ENCODE measurements at places on chromosomes 1 and 21. TPM values are rescaled to one million over a fixed set of nuclear protein-coding genes. Genes with fewer than 3 reads are reported as not detected.

DNA sequence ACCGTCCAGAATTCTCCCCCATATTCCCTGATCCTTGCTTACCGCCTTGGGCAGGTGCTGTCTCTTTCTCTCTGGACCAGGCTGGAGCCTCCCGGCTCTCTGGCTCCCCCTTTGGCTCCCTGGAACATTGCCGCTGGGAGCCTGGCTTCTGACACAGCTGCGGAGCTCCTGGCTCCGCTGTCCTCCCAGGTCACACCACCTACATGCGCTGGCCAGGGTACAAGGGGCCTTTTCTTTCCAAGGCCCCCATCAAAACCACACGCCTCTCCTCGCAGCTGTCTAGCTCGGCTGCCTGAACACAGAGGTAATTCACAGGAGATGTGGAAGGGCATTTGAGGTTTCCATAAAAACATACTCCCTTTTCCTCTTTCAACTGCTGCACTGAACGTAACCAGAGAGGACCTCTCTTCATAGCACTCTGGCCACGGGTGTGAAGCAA is 7.5 kb upstream of the ZNF648 start:
- no peaks in the 10 kb centered on the region for H3K4me1 ChIP-seq
- H3K27me3 ChIP-seq = no peaks in the 10 kb centered on the region
- DNase-seq = peak; percentile 70
- no peaks in the 10 kb centered on the region for H3K36me3 ChIP-seq
- H3K4me3 ChIP-seq = no peak overlapping the region

GRCh38 chr1:81877940-81878339 is 77.2 kb downstream of the ADGRL2 start:
- DNase-seq = no peak
- no peak overlapping the region for H3K27ac ChIP-seq
- no peak overlapping the region for H3K4me3 ChIP-seq

DNA sequence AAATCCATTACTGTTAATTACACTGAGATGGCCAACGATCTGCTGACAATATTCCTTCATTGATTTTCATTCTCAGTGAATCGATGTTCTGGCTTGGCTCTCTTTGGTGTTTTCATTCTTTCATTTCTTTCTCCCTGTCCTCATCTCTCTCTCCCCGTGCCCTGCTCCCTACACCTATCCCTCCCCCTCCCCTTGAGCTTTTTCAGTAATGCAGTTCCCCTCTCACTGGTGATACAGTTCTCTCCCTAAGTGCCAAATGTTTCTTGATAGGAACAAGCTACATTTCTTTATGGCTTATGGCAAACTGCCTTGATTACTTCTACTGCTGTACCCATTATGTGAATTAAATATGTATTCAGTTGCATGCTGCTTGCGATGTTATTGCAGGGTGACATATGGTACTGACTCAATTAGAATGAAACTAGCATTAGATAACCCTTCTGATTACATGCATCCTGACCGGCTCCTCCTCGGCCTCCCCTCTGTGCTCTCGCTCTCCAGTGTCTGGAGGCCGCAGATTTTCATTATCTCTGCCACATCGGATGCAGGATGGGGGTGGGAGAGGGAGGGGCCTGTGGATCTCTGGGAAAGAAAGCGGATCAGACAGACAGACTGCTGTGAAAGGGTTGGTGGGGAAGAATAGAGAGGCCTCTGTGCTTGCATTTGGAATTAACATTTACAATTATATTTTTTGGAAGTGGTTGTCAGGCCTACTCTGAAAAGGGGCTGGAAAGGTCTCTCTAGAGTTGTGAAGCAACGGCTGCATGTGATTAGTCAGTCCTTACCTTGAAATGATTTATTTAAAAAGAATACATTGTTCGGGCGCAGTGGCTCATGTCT is 130.9 kb downstream of the PBX1 start:
- no peak overlapping the region for H3K4me3 ChIP-seq
- no peak overlapping the region for H3K27ac ChIP-seq
- no peak for DNase-seq

- no peaks in the 10 kb centered on the region for H3K27me3 ChIP-seq
- H3K36me3 ChIP-seq = no peaks in the 10 kb centered on the region
- H3K4me3 ChIP-seq = peak overlapping the region; percentile 87
- H3K27ac ChIP-seq = peak overlapping the region; percentile 95
- H3K4me1 ChIP-seq = peaks cover 56% of the 10 kb centered on the region
- no peak for DNase-seq
Measured at GRCh38 chr1:225923381-225923691, 714 bp downstream of the PYCR2 start.

DNA sequence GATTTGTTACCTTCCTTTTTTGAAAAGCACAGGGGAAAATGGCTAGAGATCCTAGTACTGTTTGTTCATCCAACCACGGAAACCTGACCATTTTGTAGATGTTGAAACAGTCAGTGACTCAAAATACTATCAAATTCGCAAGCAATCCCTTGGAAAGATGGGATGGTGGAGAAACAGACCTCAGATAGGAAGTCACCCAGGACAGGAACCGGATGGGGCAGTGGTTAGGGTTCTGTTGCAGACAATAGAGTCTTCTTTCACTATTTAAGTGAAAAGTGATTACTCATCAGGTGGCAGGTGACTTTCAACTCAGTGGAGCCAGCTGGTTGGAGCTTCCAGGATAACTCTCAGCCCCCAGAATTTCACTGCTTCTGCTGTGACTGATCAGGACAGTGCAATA is 17.0 kb downstream of the LHX4 start:
- no peak overlapping the region for H3K27ac ChIP-seq
- no peak overlapping the region for H3K4me3 ChIP-seq
- H3K36me3 ChIP-seq = no peaks in the 10 kb centered on the region

- no peak for DNase-seq
- H3K27me3 ChIP-seq = peaks cover 42% of the 10 kb centered on the region
- peaks cover 14% of the 10 kb centered on the region for H3K4me1 ChIP-seq
- no peaks in the 10 kb centered on the region for H3K36me3 ChIP-seq
- H3K27ac ChIP-seq = no peak overlapping the region
Measured at GRCh38 chr21:36690628-36691554, 8.0 kb upstream of the SIM2 start.

DNA sequence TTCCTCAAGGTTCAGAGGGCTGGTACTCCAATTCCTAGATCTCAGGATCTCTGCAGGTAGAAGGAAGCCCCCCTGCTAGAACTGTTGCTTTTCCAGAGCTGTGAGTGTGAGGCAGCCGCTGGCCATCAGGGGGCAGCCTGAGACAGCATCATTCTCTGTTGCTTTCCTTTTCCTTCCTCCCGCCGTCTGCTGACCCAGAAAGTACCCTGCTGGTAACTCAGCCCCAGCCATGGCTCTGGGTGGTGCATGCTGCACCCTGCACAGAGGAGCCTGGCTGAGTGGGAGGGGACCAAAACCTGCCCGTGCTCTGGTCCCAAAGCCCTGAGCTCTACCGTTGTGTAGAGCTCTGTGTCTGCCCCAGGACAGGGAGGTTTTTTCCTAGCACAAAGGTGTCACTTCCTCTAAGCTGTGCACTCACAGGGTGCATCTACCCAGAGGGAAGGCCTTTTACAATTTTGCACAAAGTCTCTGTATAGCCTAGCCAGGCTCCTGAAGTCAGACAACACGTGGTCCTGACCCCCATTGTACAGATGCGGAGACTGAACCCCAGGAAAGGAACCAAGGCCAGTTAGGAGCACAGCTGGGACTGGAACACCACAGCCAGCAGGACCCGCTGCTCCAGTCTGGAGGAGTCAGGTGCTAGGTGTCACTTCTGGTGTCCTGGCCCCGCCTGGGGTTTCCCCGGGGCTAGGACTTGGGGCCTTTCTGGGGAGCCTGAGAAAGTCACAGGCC is 5.6 kb upstream of the FAM131C start:
- H3K27me3 ChIP-seq = no peaks in the 10 kb centered on the region
- peaks cover 12% of the 10 kb centered on the region for H3K4me1 ChIP-seq
- no peaks in the 10 kb centered on the region for H3K36me3 ChIP-seq
- H3K27ac ChIP-seq = no peak overlapping the region

DNA sequence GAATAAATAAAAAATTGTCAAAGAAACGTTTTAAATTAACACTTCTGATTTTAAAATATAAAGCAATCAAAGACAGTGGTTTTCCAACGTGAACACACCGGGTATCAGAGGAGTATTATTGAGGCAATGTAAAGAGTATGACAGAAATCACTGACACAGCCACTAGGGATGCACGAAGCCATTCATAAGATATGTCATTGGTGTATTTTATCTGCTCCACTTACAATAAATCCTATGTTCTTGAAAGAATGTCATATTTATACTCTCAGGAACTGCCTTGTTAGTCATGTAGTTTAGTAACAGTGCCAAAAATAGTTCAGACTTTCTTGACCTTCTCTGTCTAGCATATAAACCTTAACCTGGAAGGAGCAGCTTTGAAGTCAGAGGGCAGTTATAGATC is 835.0 kb upstream of the NCAM2 start:
- H3K27ac ChIP-seq = no peak overlapping the region
- H3K27me3 ChIP-seq = no peaks in the 10 kb centered on the region
- no peaks in the 10 kb centered on the region for H3K4me1 ChIP-seq

KIF1B gene
- 46.8 TPM for total RNA-seq

CRP gene
- 0.33 TPM for total RNA-seq

TBX15 gene
- total RNA-seq = not detected

TFF1 gene
- total RNA-seq = 66.4 TPM
